ENCODE measurements at places on chromosomes 3 and 15.
A peak's percentile ranks its signal among the peaks of the same experiment; 100 is the strongest.

GRCh38 chr15:75687486-75688277 is 25.0 kb downstream of the CSPG4 start:
- DNase-seq: no peak

GRCh38 chr15:96334705-96335410 is 4.4 kb downstream of the NR2F2 start:
- DNase-seq: peak; percentile 32

- DNase-seq: peak; percentile 29
Observed at GRCh38 chr3:178270838-178271237, 265.4 kb upstream of the KCNMB2 start.

GRCh38 chr3:12345584-12346494 is 57.0 kb downstream of the PPARG start:
- DNase-seq: no peak

GRCh38 chr15:60949039-60949977 is 279.8 kb downstream of the RORA start:
- DNase-seq: peak; percentile 75

GRCh38 chr3:132840201-132840700 is 118.0 kb upstream of the NPHP3 start:
- DNase-seq: no peak

DNA sequence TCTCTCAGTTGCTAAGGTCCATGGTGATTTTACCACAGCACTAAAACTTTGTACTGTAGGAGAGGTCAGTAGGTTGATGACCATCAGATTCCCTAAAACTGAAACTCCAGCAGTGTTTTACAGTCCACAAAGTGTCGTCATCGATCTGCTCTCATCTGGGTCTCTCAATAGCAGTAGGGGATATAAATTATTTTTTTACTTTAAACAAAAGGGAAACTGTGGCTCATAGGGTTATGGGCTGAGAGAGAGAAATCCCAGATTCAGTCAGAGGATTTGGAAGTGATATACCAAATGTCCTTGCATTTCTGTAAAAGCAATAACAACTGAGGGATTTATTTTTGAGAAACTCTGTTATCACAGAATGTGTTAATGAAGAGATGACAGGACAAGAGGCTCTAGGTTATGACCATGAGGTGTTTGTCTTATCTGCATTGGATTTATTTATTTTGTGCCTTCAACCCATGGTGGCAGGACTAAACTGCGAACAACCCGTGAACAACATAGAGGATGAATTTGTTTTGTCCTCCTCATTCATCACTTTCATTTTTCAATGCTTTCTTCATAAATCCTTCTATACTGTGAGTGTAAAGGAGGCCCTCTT is 869.7 kb downstream of the OTOL1 start:
- DNase-seq: no peak

DNA sequence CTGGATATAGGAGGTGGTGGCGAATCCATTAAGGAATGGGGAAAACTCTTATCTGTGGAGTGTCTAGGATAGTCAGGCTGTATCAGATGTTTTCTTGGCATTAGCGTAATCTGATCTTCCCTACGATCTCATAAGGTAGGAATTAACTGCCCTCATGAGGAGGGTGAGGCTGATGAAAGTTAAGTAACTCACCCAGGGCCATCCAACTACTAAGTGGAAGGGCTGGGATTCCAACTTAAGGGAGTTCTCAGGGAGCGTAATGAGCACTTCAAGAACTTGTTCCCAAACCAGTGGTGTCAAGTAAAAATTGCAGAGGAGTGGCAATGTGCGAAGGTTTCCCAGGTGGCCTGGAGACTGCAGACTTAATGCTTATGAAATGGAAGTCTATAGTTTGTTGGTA is 55.9 kb upstream of the OSBPL11 start:
- DNase-seq: peak; percentile 65

DNA sequence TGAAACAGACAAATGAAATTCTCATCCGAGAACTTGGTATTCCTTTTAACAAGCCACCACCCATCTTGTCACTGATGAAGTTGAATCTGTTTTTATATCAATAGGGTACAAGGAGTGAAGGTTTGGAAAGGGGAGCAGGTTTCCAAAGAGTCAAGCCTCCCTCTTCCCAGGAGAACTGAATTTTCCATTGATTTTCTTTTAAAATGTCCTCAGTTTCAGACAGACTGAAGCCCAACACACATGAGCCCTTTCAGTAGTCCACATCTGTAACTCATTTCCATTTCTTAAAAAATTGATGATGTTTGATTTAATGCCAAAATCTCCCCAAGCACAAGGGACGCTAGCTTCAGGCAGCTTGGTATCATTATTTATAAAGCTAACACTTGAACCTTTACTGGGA is 187.7 kb downstream of the FOXB1 start:
- no peak for DNase-seq

- DNase-seq: peak; percentile 15
Observed at GRCh38 chr3:27542476-27542875, 58.3 kb upstream of the SLC4A7 start.

DNA sequence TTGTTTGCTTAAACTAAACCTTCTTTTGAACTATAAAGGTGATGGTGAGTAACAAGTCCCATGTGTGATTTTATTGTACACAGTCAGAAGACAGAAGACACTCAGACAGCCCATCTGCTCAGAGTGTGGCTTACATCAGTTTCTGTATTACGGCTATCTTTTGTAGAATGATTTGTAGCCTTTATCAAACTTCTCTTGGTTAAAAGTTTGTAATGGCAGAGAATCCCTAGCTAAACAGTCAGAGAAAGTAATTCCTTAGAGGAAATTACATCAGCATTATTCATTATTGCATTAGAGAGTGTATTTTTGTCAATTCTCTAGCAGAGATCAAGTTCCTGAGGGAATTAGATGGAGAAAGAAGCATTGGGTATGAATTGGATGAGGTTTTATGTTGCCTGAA is 500.8 kb downstream of the CNTN4 start:
- DNase-seq: no peak

GRCh38 chr15:63997715-63998442 is 48.4 kb downstream of the DAPK2 start:
- peak; percentile 24 for DNase-seq

DNA sequence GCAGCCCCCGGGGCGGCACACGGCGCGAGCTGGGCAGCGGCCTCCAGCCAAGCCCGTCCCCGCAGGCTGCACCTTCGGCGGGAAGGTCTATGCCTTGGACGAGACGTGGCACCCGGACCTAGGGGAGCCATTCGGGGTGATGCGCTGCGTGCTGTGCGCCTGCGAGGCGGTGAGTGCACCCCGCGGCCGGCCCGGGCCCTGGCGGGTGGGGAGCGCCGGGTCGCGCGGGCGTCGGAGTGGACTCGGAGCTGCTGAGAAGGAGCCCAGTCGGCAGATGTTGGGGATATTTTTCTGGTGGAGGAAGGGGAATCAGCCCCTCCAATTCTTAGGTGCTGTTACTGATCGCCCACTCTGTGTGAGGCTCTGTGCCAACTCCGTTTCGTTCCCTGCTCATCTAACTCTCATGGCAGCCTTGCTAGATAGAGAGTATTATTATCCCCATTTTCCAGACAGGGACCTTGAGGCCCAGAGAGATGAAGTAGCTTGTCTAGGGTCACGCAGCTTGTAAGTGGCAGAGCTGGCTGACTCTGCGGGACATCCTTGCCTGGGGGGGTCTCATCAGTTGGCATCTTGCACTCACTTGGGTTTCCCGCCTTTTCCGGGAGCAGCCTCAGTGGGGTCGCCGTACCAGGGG is 890 bp downstream of the CHRD start:
- DNase-seq: no peak

DNA sequence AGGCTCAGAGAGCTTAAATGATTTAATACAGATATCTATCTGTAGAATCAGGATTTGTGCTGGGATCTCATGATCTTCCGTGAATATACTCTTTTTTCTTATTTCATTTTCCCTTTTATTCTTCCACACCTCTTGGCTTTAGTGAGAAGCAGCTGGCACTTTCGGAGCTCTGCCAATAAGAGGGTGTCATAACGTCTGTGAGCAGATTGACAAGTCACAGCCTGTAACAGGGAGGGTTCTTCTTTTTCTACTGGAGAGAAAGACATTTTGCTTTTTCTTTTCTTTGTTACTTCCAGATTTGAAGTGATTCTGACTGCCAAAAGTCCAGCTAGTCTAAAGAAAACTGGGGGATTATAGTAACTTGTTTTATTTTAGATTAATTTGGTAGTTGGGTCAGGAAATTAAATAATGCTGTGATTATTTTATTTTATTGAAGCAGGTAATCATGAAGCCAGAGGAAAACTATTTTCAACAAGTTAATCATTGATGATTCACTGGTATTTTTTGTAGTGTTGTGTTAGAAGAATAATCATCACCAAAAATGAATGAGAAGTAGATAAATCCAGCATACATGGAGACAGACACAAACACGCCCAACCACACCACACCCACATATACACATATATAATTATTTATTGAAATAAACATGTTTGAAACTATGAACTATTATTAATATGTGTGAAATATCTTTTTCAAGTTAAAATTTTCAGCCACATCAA is 69.8 kb downstream of the TNFAIP8L3 start:
- DNase-seq: no peak

GRCh38 chr3:97793420-97794019 is 28.3 kb upstream of the CRYBG3 start:
- DNase-seq: peak; percentile 63

- DNase-seq: no peak
Observed at GRCh38 chr3:151769175-151769574, 35.4 kb downstream of the AADACL2 start.

DNA sequence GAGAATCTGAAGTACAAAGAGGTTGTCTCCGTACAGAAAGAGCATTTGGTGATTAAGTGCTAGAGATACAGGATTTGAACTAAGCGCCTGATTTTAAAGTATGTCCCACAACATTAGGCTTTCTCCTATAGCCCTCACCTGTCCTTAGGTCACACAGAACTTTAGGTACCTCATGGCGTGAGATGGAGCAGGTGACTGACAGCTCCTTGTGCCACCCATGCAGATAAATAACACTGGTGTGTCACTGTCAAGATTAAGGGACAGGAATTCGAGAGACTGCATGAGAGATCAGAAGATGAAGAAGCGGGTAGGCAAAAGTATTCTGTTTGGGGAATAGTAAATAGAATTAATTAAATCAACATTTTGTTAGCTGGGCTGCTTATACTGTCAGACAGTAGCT is 1.1 kb downstream of the BLM start:
- no peak for DNase-seq

DNA sequence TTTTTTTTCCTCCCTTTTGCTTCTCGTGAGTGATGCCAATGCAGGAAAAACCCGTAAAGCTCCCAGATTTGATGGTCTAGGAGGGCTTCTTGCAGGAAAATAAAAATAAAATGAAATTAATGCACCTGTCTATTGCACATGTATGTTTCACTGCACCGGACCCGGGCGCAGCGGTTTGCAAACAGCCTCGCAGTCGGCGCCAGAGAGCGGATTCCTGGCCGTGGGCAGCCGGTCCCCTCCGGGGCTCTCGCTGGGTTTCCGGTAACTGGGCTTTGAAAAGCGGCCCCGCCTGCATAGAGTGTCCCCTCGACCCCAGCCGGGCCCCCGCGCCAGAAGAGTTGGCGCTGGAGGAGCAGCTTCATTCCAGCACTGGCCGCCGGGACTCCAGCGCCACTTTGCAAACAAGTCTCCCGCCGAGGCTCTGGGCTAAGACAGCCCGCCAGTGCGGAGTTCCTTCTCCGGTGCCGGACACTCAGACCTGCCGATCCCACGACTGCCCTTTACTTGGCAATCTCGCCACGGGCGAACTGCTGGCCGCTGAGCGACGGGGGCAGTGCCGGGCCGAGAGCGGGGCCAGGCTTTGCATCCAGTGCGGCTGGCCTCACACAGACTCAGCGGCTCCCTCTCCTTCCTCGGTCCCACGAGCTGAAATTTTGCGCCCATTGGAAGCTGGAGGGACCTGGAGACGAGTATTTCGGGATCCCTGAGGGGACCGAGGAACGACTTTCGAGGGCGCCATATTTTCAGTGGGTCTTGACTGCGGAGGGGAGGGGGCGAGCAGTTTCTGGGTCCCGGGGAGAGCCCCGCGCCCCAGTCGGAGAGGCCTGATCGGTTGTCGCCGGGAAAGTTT is 225.9 kb upstream of the C2CD4B start:
- DNase-seq: peak; percentile 57

DNA sequence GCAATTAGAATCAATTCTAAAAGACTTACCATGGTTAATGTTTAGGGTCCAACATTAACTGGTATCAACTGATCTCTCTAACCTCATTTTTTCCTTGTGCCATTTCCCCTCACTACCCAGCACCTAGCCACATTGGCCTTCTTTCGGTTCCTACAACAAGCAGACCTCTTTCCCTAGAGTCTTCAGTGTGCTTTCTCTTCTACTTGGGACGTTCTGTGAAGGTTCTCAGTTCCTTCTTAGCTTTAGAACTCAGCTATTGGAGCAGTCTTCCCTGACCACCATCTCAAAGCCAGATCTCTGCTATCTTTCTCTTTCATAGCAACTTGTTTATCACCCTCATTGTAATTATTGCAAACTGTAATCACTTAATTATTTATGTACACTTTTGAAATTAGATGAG is 31.5 kb upstream of the MINDY4B start:
- DNase-seq: no peak

DNA sequence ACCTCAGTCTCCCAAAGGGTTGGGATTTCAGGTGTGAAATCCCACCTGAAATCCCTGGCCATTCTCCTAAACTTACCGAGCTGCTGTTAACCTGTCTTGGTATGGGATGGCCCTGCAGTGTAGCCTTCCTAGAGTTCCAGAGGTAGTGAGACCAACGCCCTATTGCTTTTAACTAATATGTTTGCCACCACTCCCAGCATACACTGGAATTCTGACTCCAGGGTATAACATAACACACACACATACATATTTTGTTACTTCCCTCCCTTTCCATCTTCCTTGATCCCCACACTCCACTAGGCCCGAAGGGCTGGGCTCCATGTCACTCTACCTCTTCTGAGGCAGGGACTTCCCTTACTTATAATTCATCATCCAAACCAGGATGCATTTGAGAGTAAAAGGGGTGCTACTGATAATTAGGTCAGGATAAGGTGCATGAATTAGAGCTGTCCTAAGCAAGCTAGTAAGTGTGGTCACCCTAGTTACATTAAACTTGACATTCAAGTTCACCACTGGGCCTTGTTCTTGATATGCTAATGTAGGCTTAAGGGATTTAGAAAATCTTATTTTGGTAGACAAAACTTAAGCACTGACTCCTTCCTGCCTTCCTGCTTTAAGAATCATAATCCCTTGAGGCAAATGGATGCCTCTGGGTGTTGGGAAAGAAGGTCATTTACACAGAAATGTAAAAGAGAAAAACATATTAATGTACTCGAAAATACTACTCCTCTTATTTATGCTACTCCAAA is 317.6 kb downstream of the MAGI1 start:
- no peak for DNase-seq

- no peak for DNase-seq
Observed at GRCh38 chr15:36544518-36545466, 34.6 kb upstream of the CDIN1 start.

GRCh38 chr3:61522060-61522459 is 39.3 kb upstream of the PTPRG start:
- no peak for DNase-seq
